Skeletal muscle tissue (tissue), 5 donors: ENCODE measurements at places on chromosomes 1 and 21. TPM values are rescaled to one million over a fixed set of nuclear protein-coding genes. Genes with fewer than 3 reads are reported as not detected.

RIPK4 gene
- total RNA-seq: under 0.01 TPM

NCF2 gene
- total RNA-seq: 8.9 TPM

TRAPPC3 gene
- total RNA-seq: 30.3 TPM

BMP8B gene
- 1.0 TPM for total RNA-seq

CELA2A gene
- not detected for total RNA-seq

REN gene
- total RNA-seq: not detected

PTGFRN gene
- 105 TPM for total RNA-seq

CENPS gene
- 2.6 TPM for total RNA-seq

DRAXIN gene
- total RNA-seq: not detected

CHI3L2 gene
- 1.0 TPM for total RNA-seq

LAPTM5 gene
- total RNA-seq: 7.3 TPM

TMEM200B gene
- total RNA-seq: 6.8 TPM

TNFRSF4 gene
- 0.52 TPM for total RNA-seq

SH3D21 gene
- total RNA-seq: 0.52 TPM
